ENCODE measurements at places on chromosomes 5 and 9.

DNA sequence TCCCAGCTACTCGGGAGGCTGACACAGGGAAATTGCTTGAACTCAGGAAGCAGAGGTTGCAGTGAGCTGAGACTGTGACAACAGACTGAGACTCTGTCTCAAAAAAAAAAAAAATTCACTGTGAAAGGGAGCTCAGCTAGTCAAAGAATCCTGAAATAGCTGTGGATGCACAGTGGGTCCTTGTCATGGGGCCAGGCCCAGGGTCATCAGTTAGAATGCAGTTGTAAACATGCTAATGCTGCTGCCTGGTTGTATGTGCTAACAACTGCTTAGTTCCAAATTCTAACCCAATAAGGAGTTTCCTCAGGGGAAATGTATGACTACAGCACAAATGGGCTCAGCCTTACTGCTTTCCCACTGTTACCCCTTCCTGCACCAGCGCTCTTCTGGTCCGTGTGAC is 84.0 kb downstream of the PALM2AKAP2 start:
- DNase-seq = no peak

DNA sequence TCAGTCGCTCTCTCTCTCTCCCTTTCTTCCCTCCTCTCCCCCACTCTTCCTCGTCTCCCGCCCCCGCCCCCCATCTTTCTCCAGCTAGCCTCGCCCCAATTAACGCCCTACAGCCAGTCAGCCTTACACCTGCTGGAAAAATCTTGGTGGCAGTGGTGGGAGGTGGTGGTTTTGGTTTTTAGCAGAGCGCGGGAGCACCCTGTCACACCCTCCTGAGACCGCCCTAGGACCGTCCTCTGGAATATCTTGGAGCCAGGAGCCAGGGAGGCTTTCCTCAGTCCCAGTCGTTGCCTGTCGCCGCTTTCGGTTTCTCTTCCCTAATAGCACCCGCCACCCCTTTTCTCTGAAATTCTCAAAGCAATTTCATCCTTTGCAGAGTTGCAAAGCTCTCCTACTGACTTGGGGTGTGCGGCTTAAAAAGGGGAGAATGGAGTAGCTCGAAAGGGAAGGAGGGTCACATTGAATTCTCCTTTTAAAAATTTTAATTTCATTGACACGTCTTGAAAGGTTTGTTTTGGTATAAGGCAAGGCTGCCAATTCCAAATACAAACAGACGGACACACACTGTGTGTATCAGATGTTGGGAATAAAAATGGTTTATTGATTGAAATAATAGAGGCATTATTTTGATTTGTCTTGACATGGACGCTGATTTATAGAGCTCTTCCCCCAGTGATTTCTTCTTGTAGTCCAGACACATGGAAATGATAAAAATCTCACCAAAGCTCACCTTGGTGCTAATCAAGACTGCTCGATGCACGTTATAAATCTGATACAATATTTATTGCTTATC is 301.3 kb downstream of the PARP8 start:
- no peak for DNase-seq

DNA sequence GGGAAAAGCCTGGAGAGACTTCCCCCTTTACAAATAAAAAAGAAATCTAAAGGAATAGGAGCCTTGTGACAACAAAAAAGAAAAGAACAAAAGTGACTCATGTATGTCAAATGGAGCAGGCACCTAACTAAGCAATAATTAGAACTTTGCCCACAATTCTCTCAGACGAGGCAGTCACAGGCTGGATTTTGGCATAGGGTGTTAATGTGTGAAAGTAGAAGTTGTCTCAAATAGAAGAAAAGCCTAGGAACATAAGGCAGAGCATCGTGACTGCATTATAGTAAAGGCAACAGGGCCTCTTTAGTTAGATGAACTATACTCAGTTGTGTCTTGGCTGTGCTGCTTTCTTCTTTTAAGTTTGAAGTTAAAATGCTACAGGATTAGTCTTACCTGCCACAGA is 219.9 kb upstream of the TMEM161B start:
- no peak for DNase-seq

DNA sequence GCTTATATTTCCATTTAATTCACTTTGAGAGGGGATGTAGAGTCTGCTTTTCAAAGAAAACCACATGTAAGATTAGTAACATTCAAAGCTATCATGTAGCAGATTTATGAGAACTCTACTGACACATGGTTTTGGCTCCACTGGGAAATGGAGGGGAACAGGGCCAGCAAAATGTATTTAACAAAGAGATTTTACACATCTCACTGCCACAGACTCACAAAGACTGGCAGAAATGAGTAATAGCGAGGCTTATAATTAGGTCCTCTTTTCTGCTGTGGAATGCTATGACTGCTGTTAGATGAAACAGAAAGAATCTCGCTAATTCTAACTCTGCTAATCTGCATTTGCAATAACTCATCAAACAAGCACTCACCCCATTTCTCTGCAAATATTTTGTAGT is 4.5 kb downstream of the DAP start:
- no peak for DNase-seq

DNA sequence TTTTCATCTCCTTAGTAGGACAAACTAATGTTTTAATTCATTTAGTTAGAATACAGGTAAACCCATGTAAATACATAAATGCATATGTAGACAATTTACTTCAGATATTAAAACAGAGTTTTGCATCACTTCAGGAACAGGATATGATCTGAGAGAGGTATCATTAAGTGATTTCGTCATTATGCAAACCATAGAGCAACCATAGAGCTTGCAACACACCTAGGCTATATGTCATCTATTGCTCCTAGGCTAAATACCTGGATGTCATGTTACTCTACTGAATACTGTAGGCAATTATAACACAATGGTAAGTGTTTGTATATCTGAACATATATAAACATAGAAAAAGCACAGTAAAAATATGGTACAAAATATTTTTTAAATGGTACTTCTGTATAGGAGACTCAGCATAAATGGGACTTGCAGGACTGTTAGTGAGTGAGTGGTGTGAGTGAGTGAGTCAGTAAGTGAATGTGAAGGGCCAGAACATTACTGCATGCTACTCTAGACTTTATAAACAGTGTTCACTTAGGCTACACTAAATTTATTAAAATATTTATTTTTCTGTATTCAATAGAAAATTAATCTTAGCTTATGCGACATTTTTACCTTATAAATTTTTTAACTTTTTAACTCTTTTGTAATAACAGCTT is 1377.5 kb upstream of the CDH9 start:
- DNase-seq = no peak

GRCh38 chr9:92019658-92020057 is 69.6 kb upstream of the ROR2 start:
- DNase-seq = no peak

- no peak for DNase-seq
Observed at GRCh38 chr9:32376285-32376684, 8.2 kb upstream of the ACO1 start.

DNA sequence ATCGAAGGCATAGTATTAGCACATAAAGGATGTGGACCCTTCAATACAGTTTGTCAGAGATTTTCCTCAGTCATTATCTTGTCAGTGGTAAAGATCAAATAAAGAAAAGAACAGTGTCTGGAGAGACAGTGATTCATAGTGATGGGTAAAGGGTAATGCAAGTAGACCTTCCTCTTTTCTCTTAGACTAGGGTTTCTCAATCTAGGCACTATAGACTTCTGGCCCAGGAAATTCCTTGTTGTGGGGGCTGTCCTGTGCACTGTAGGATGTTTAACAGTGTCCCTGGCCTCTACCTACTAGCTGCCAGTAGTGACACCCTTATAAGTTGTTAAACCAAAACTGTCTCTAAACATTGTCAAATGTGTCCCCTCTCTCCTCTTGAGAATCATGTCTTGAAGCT is 6.9 kb downstream of the CAMK4 start:
- no peak for DNase-seq

DNA sequence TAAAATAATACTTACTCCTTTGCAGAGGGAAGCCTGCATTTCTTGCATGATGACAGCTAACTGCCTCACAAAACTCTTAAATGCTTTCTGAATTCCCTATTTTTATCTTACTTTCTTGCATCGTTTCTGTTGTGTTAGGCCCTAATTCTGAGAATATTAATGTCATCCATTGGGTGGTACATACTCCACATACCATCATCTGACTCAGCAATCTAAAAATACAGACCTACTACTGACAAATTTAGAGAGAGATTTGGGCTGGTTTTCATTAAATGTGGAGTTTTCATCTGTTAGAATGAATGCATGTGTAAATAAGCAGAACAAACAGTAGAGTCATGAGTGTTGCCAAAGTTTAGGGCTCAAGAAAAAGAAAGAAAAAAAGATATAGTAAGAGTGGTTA is 26.5 kb upstream of the KCNN2 start:
- DNase-seq = no peak

- DNase-seq = no peak
Observed at GRCh38 chr5:97098922-97099321, 43.5 kb downstream of the LIX1 start.

- DNase-seq = no peak
Observed at GRCh38 chr5:24353611-24354010, 291.2 kb downstream of the CDH10 start.

DNA sequence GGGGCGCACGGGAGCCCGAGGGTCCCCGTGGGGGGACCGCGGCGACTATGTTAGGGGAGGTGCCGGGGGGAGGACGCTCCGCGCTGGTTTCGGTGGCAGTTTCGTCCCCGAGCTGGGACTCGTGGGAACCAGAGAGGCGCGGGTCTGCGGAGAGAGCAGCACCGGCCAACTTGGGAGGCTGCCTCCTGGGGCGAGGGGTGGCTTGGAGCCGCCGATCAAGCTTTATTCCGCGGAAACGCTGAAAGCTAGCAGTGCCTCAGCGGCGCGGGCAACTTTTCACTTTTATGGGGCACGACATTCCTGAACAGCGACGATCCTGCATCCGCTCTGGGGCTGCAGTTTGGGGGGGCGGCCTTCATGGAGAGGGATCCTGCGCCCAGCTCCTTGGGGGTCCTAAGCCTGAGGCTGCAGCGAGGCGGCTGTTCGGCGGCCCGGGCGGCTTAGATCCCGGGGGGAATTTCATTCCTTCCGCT is 369 bp downstream of the OCLN start:
- peak; percentile 62 for DNase-seq

- DNase-seq = no peak
Observed at GRCh38 chr5:3336666-3337065, 259.0 kb upstream of the IRX1 start.

- DNase-seq = no peak
Observed at GRCh38 chr5:167773668-167774301, 517.7 kb upstream of the WWC1 start.

DNA sequence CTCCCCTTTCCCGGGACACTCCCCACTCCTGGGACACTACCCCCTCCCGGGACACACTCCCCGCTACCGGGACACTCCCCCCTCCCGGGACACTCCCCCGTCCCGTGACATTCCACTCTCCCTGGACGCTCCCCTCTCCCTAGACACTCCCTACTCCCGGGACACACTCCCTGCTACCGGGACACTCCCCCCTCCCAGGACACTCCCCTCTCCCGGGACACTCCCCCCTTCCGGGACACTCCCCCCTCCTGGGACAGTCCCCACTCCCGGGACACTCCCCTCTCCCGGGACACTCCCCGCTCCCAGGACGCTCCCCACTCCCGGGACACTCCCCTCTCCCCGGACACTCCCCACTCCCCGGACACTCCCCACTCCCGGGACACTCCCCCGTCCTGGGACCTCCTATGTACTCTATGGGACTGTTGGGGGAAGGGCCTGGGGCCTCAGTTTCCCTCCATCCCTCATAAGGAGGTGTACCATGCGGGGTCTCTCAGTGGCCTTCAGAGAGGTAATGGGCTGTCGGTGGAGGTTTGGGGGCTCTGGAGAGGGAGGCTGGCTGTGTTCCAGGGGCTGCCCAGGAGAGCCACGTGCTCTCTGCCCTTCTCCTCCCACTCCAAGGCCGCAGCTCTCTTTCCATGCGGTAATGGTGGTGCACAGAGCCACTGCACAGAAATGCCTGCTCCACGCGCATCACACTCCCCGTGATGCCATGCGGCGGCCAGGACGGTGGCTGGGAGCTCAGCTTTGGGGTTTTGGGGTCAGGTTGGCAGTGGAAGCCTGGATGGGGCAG is 96.2 kb downstream of the RXRA start:
- no peak for DNase-seq

- DNase-seq = no peak
Observed at GRCh38 chr5:133885566-133885965, 82.9 kb downstream of the C5orf15 start.

GRCh38 chr5:65830856-65831255 is 95.5 kb upstream of the ERBIN start:
- no peak for DNase-seq

GRCh38 chr5:150465927-150466326 is 16.4 kb upstream of the RPS14 start:
- no peak for DNase-seq

DNA sequence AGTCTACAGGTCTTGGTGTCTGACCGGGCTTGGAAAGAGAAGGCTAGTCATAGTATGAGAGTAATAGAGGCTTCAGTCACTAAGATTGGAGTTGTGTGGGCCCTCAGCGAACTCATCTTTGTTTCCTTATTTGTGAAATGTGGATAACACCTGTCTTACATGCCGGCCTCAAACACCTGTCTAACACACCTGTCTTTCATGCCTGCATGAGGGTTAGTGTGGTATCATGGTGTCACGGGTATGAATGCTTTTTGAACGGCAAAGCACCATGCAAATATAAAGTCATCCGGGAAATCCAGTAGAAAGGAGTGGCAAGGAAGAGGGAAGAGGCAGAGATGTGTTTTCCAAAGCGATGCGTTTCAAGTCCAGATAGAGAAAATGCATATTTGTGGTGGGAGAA is 25.5 kb downstream of the GRAMD2B start:
- no peak for DNase-seq

GRCh38 chr9:127121628-127122175 is 733 bp downstream of the ANGPTL2 start:
- peak; percentile 64 for DNase-seq

DNA sequence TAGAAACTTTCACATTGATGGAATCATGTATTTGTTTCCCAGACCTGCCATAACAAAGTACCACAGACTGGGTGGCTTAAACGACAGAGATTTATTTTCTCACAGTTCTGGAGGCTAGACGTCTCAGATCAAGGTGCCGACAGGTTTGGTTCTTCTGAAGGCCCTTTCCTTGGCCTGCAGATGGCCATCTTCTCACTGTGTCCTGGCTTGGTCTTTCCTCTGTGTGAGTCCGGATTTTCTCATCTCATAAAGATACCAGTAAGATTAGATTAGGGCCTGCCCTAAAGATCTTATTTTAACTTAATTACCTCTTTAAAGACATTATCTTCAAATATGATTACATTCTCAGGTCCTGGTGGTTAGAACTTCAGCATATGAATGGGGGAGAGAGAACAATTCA is 5.8 kb downstream of the USP20 start:
- DNase-seq = no peak

GRCh38 chr9:137195525-137196220 is 4.9 kb downstream of the TPRN start:
- no peak for DNase-seq

- DNase-seq = no peak
Observed at GRCh38 chr9:113289091-113289490, 13.6 kb downstream of the PRPF4 start.

GRCh38 chr9:98019098-98019497 is 36.0 kb downstream of the ANP32B start:
- no peak for DNase-seq

- no peak for DNase-seq
Observed at GRCh38 chr5:39302472-39302871, 61.8 kb downstream of the C9 start.

All from sciatic nerve (tissue), 2 donors.